ENCODE measurements at places on chromosomes 13 and 19. TPM values are rescaled to one million over a fixed set of nuclear protein-coding genes. Genes with fewer than 3 reads are reported as not detected.

SLC1A6 gene
- not detected for total RNA-seq

TEX101 gene
- total RNA-seq: not detected

HS6ST3 gene
- 0.59 TPM for total RNA-seq

AXL gene
- total RNA-seq: 5.3 TPM

CBARP gene
- total RNA-seq: 0.38 TPM

ACER1 gene
- 1.1 TPM for total RNA-seq

PSG3 gene
- total RNA-seq: not detected

DNA sequence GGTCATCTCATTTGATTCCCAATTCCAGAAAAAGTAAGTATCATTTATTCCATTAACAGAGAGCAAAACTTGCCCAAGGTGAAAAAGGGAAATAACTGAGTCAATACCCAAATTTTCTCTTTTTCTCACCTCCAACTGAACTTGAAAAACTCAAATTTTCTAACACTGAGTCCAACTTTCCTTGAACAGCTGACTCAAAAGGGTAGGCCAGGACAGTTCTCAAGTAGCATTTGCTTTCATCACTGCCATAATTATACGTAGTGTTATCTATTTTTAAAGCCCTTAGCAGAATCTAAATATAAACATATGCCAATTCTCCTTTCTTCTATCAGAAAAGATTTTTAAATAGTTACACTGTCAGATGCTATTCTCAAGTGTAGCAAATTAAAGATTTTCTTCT, 3.5 kb downstream of the N4BP2L2 start:
- no peak for DNase-seq

- no peak for DNase-seq
Measured at GRCh38 chr19:41709951-41710645, 1.7 kb downstream of the CEACAM5 start.

DNA sequence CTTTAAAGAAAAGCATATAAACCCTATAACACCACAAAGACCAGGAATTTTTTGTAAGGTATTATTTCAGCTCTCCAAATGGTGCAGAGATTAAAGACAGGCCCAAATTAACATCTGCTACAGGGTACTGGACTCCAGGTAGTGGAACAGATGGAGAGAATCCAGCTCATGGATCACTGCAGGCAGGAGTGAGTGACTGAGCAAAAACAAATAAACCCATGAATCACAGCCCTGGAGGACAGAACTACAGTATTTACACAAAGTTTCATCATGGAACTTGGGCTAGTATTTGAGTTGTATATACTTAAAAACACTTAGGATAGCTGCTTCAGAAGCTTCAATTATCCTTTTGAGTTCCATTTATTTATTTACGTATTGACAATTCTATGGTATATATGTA, 132.8 kb upstream of the SPRY2 start:
- DNase-seq: no peak

DNA sequence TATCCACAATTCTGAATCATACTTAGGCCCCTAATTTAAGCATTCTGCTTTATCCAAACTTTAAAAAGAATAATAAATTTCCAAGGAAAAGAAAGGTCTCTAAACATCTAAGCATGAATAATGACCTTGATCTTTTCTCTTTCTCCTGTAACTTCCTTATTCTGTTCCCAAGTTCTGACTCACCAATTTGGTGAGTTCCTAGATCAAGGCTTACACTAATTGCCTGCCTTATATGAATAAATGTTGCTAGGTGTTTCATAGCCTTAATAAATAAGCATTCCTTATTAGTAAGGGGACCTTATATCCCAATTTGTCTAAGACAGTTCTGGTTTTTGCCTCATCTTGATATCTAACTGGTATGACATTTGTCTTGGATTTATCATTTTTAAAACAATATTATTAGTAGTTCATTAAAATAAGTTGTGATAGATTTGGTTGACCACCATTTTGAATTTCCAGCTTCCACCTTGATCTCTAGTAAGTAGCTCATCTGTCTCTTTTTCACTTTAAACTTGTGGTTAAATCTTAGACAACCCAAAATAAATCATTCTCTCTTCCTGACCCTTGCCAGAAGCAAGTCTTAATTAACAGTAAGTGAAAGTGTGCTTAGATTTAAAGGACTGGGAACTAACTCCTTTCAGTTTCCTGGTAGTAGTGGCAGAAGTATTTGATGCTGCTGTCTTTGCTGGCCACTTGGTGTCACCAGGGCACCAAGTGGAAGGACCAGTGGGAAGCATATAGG, 121.2 kb upstream of the MLNR start:
- DNase-seq: no peak

GRCh38 chr19:485077-485476, 11.2 kb upstream of the MADCAM1 start:
- DNase-seq: no peak

GRCh38 chr19:18675779-18676178, 7.7 kb upstream of the CRTC1 start:
- DNase-seq: no peak

GRCh38 chr13:113448885-113449692, 4.2 kb downstream of the ADPRHL1 start:
- DNase-seq: no peak

DNA sequence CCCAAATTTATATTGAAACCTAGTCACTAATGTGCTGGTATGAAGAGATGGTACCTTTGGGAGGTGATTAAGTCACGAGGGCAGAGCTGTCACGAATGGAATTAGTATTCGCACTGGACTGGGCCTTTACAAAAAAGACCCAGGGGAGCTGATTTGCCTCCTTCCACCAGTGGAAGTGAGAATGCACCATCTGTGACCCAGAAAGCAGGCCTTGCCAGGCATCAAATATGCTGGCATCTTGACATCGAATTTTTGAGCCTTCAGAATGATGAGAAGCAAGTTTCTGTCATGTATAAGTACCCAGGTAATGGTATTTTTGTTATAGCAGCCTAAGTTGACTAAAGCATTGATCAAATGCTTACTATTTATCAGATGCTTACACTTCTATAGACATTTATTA, 373.6 kb downstream of the FGF14 start:
- no peak for DNase-seq

GRCh38 chr19:33948651-33949335, 152.1 kb downstream of the KCTD15 start:
- no peak for DNase-seq

GRCh38 chr13:71879129-71879535, 12.1 kb upstream of the DACH1 start:
- no peak for DNase-seq

- DNase-seq: no peak
Measured at GRCh38 chr13:71464686-71465085, 402.3 kb downstream of the DACH1 start.

GRCh38 chr13:34391076-34391475, 551.0 kb upstream of the NBEA start:
- DNase-seq: no peak

DNA sequence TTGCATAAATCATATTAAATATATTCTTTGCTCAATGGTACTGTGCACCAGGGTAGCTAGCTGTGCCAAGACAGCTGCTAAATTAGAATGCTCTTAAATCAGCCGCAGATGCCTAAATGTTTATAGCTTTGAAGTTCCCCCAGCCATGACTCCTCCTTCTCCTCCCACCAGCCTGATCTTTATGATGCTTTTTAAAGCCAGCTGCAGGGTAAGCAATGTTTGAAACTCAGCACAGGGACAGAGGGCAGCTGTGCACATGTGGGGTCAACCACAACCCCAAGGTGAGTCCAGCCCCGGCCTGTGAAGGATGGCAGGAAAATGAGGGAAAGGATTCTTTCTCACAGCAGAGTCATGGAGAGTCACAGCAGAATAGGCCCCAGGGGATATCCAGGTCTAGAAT, 635.7 kb downstream of the UQCRFS1 start:
- no peak for DNase-seq

DNA sequence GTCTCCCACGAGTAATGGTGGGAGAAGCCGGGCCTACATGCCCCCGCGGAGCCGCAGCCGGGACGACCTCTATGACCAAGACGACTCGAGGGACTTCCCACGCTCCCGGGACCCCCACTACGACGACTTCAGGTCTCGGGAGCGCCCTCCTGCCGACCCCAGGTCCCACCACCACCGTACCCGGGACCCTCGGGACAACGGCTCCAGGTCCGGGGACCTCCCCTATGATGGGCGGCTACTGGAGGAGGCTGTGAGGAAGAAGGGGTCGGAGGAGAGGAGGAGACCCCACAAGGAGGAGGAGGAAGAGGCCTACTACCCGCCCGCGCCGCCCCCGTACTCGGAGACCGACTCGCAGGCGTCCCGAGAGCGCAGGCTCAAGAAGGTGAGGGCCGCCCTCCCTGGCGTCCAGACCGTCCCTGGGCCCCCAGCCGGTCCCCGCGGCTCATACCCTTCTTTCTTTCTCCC, 1.4 kb upstream of the USF2 start:
- no peak for DNase-seq

DNA sequence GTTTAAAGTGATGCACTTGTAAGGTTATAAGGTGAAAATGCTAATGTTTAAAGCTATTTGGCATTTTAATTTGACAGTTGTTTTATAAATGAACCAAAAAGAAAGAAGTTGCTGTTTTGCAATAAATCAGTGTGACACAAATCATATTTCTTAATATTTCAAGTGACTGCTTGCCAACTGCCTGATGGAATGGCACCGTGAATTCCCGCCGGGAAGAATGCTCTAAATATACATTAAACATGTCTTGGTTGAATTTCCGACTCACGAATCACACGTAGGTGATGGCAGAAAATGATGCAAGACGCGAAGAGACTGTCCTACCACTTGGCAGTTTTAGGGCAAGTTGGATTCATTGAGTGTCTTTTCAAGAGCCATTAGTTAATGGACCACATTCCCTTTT, 3.1 kb upstream of the GJB2 start:
- no peak for DNase-seq

DNA sequence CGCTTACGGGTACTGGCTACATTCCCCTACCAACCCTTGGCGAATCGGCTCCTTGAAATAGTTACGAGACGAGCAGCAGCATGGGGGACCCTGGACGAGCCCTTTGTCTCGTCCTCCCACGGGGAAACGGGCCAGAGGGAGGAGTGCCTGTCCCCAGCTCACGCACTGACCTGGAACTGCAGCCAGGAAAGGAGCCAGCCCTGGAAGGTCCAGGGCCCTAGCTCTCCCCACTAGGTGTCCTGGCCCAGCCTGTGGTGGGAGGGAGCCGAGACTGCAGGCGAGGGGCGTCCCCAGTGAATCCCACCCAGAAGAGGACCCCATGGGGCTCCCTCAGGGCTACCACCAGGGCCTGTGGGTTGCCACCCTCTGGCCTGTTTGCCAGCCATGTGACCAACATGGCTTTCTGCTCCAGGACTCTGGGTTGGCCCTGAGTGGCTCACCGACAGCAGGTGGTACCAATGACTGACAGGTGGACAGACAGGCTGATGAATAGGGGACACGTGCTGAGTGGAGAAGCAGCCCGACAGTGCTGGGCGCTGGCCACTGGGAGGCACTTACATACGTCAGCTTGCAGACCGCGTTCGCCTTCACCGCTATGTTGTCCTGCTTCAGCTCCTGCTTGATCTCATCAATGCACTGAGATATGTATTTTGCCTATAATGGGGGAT, 13.2 kb downstream of the AP3D1 start:
- DNase-seq: no peak
